ENCODE measurements at places on chromosomes 1 and 21.

- DNase-seq = no peak
Observed at GRCh38 chr1:46822248-46822826, 23.5 kb downstream of the CYP4B1 start.

GRCh38 chr1:5373281-5373680, 618.9 kb downstream of the NPHP4 start:
- DNase-seq = no peak

- no peak for DNase-seq
Observed at GRCh38 chr1:166889776-166890175, 13.7 kb upstream of the TADA1 start.

GRCh38 chr1:172832006-172832725, 173.3 kb downstream of the FASLG start:
- no peak for DNase-seq

DNA sequence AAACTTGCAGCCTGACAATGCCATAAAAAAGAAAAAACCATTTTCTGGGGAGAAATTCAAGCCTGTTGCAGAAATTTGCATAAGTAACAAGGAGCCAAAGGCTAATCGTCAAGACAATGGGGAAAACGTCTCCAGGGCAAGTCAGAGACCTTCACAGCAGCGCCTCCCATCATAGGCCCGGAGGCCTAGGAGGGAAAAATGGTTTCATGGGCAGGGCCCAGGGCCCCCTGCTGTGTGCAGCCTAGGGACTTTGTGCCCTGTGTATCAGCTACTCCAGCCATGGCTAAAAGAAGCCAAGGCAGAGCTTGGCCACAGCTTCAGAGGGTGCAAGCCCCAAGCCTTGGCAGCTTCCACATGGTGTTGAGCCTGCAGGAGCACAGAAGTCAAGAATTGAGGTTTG, 369.5 kb downstream of the NTNG1 start:
- DNase-seq = no peak

All from hematopoietic multipotent progenitor cell (in vitro differentiated cells).